Fibroblast of mammary gland (primary cell): ENCODE measurements at places on chromosomes 7 and 10.
A peak's percentile ranks its signal among the peaks of the same experiment; 100 is the strongest.

- DNase-seq: no peak
These were observed 19.9 kb upstream of the ZNF138 start for GRCh38 chr7:64774204-64774842.

DNA sequence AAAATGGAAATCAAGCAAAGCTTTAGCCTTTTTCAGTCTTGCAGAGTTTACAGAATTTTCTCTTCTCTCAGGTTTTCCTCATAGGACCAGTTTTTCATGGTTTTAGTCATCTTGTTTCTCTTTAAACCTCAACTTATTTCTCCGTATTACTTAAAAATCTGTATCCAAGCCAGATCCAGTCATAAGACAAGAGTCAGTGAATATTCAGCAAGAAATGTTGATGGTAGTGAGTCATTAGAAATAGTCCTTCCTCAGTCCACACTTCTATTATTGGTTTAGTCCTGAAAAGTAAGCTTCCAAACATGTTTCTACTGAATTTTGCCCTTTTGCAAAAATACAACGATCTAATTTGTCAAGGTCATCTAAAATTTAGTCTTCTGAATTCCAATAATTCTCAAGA lies 107.0 kb downstream of the VIM start:
- DNase-seq: peak; percentile 91

- DNase-seq: no peak
These were observed 223.6 kb upstream of the SEMA3E start for GRCh38 chr7:83872501-83872900.

GRCh38 chr7:50292165-50292757 lies 12.3 kb upstream of the IKZF1 start:
- no peak for DNase-seq

- DNase-seq: no peak
These were observed 60.3 kb downstream of the PLXDC2 start for GRCh38 chr10:19876570-19876969.

- DNase-seq: no peak
These were observed 23.9 kb upstream of the ATP6V0A4 start for GRCh38 chr7:138821912-138822311.

- no peak for DNase-seq
These were observed 95.2 kb downstream of the VIPR2 start for GRCh38 chr7:159049266-159050025.

DNA sequence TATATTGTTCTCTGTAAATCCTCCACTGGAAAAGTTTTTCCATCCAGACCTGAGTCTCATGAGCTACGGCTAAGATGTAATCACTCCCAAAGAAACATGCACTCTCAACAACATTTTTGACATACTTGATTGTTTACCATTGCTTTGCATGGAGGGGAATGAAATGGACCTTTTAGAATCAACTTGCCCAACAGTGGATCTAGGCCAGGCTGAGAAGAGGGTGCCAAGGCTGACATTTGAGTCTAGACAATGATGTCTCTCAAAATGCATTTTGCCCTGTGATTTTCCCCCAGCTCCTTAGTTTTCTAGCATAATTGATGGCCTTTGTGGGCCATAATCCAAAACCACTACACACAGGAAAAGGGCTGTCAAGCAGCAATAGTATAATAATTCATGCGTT lies 297.9 kb upstream of the KLF6 start:
- peak; percentile 42 for DNase-seq

DNA sequence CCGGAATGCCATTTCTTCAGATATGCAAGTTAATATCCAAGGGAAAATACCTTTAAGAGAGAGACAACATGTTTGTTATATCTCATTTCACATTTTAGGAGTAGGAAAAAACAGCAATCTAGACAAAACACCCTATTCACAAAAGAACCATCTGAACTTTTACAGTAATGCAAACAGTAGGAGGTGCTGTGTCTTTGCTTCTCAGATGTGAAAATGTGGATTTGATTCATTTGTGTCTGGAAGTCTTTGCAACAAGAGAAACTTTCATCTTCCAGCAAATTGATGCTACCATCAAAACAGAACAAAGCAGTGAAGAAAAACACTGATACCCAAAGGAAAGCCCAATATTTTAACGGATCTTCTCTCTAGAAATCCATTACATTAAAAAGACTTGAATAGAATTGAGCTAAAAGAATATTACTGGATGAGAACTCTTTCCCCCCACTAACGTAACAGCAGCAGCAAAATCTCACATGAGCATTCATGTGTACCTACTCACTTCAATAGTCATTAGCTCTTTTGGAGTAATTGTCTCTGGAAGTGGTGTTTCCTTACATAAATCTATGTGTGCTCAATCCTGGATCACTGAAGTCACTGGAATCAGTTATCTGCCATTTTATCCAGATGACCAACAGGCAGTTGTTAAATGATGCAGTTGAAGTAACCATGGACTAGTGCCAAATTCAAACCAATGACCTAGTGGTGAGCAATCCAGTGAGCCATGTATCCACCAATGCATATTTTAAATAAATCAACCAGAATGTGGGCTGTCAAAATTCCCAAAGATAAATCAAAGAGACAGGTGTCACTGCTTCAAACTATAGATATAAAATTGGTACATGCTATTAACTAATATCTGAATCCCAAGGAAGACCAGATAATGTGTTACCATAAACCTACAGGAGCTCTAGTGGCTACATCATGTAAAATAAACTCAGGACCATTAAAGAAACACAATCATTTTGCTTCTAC lies 1.8 kb downstream of the SEMA3C start:
- DNase-seq: peak; percentile 93

GRCh38 chr10:20034732-20035131 lies 218.5 kb downstream of the PLXDC2 start:
- no peak for DNase-seq

DNA sequence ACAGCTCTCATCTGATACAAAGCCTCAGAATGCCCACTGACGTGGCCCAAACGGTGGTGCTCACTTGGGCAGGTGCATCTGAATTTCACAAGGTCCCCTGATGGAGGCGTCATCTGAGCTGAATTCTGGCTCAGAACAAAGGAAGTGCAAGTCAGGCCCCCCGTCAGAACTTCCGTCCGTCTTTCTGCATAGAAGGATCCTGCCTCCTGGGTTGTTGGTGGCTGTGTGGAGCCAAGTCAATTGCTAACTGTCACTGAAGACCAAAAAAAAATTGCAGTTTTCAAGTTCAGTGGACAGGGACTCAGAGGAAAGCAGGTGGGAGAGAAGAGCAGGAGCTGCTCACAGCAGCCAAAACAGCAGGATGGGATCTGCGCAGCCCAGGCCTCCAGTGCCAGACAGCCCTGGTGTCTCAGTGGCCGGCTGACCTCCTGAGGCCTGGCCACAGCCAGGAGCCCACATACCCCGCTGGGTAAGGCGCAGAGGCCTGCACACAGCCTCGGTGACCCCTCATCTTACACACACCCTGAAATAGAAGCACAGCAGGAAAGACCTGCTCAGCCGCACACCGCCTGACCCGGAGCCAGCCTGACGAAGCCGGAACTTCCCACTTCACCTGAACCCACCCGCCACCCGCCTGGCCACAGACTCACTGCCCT lies 49.4 kb downstream of the PYROXD2 start:
- no peak for DNase-seq

- no peak for DNase-seq
These were observed 1.3 kb downstream of the IKZF1 start for GRCh38 chr7:50305583-50306493.

- DNase-seq: peak; percentile 63
These were observed 127.8 kb upstream of the PPIF start for GRCh38 chr10:79219322-79219957.

- DNase-seq: no peak
These were observed 142.6 kb downstream of the RNLS start for GRCh38 chr10:88440541-88440940.

GRCh38 chr7:130669085-130669700 lies 645 bp upstream of the COPG2 start:
- DNase-seq: no peak

DNA sequence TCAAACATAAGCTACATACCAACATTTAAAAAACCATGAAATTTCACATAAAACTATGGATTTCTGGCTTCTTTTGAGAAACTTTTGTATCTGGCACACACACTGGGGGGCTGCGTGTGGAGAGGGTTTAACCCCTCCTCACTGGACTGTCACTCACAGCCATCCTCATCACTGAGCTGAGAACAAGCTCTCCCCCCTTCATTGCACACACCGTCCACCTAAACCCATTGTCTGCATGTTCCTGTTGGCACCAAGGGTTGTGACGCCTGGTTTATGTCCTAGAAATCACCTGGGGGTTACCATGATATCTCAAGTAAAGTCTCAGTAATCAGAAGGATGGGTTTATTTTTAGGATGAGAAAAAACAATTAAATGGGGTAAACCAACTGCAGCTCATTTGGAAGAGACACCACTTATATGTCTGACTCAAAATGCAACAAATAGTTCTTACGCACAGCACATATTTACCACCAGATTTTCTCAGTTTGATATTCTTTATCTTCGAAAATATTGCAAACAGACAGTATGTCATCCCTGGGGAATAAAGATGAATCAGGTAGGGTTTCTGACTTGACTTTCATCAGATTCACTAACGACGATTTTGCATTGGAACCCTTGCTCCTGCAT lies 218.5 kb upstream of the KLF6 start:
- no peak for DNase-seq

DNA sequence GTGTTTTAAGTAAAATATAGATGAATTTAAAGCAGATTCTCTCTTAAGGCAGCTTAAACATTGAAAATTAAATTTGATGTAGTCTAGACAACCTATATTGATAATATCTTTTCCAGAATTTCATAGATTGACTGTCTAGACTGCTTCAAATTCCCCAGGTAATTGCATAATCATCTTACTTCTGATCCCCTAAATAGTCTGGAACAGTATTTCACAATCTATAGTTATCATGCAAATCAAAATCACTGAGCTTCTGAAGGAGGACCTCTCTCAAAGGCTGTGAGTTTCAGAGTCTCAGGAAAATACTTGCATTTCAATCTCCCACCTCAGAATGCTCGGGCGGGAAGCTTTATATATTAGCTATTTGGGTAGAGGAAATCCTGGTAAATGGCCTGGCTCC lies 87.3 kb downstream of the SEMA3A start:
- no peak for DNase-seq

- peak; percentile 12 for DNase-seq
These were observed 5.5 kb upstream of the GNAT3 start for GRCh38 chr7:80517282-80517747.

- no peak for DNase-seq
These were observed 101.6 kb downstream of the DYNC2I1 start for GRCh38 chr7:158957921-158958491.

- DNase-seq: peak; percentile 19
These were observed 8.4 kb upstream of the RBM28 start for GRCh38 chr7:128352153-128352537.

GRCh38 chr7:17548014-17548653 lies 249.7 kb downstream of the AHR start:
- DNase-seq: no peak

DNA sequence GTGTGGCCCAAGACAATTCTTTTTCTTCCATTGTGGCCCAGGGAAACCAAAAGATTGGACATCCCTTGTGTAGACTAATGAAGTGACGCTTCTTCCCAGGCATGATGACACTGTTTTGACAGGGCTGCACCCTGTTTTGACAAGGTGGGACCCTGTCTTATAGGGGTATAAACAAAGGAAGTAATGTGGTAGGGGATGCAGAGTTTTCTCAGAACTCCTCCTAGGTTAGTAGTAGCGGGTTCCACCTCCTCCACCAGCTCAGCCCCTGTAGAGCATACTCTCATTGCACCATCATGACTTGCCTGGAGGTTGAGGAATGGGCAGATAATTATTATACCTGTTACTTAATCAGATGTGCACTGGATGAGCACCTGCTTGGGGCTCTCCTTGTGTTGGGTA lies 123.1 kb downstream of the CCNY start:
- DNase-seq: no peak

- DNase-seq: peak; percentile 24
These were observed 118.9 kb downstream of the CFAP58 start for GRCh38 chr10:104472505-104472904.

DNA sequence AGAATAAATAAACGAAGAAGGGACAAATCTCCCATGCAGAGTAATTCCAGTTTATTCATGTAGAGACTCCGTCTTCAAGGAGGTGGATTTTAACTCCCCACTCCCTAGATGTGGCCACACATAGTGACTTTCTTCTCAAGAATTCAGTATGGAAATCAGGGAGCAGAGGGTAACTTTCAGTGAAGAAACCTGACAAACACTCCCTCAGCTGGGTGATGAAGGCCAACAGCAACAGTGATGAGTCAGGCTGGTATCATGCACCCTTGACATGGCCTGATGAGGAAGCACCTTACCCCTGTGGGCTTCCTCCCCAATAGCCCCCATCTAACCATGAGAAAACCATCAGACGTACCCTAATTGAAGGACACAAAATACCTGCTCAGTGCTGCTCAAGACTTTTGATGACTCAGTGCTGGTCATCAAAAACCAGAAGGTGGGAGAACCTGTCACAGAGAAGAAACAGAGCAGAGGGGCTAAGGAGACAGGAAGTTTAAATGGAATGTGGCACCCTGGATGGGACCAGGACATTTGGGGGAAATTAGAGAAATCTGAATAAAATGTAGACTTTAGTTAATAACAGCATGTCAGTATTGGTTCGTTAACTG lies 50.6 kb downstream of the ADAMTS14 start:
- DNase-seq: peak; percentile 69

- no peak for DNase-seq
These were observed 96.0 kb downstream of the ANK3 start for GRCh38 chr10:60293581-60294175.

DNA sequence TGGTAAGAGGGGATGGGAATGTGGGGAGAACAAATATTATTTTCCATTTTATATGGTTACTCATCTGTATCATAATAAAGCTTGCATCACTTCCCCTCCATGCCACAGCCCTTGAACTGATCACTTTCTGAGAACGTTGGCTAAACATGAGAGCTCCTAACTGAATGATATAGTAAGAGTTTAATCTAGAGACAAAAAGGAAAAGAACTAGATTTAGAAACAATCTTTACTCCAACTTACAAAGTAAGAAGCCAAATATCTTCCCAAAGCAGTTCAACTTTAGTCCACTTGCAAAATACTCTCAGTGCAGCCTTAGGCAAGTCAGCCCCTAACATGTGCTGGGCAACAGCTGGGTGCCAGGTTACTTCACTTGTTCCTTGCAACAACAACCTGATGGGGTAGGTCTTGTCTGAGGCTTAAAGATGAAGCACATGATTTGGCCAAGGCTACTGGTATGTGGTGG lies 20.3 kb downstream of the SMURF1 start:
- peak; percentile 65 for DNase-seq

- no peak for DNase-seq
These were observed 107.6 kb downstream of the KCNMA1 start for GRCh38 chr10:77530011-77530410.

DNA sequence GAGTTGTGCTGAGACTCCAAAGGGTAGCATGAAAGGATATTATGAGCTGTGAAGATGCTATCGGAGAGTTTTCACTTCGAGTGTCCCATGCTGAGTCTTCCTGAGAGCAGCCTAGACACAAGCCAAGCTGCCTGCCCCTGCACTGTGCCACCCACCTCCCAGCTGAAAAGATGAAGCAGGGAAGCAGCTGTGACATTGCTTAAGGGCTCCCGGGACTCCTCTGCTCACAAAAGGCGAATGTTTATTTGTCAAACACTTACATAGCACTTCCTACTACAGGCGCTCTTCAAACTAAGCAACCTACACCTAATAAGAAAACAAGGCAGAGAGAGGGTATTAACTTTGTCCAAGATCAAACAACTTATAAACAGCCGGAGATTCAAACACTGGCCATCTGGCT lies 95.6 kb downstream of the OSBPL3 start:
- DNase-seq: no peak

GRCh38 chr7:119594956-119595355 lies 678.0 kb upstream of the KCND2 start:
- DNase-seq: no peak
